ENCODE measurements at places on chromosomes 7 and 10.

GRCh38 chr7:55085511-55086412 is 66.9 kb downstream of the EGFR start:
- no peak for DNase-seq

DNA sequence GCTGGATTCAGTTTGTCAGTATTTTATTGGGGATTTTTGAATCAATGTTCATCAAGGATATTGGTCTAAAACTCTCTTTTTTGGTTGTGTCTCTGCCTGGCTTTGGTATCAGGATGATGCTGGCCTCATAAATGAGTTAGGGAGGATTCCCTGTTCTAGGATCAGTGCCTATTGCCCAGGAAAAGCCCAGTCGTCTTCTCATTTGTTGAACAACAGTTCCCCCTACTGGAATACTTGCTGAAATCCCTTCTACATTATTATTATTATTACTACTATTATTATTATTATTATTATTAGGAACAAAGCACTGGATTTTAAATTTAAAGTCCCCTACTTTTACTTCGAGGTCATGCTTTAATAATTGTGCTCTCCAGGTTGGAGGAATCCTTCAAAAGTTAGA is 528.9 kb downstream of the MAGI2 start:
- DNase-seq: peak; percentile 18

DNA sequence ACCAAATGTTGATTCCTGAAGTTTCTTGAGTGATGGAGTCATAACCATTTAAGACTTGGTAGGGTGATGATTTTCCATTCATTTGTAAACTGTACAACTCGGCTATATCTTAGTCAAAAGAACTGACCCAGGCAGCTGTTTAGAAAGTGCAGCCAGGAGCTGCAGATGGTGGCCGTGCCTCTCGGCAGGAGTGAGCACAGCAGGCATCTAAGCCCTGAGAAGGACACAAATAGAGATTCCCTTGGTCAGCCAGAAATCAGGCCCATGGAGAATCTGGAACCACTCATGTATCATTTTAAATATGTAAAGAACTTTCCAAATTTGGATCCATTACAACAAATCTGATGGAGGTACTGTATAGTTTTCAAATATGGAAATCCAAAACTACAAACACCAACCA is 177.0 kb upstream of the AKR1E2 start:
- DNase-seq: no peak

DNA sequence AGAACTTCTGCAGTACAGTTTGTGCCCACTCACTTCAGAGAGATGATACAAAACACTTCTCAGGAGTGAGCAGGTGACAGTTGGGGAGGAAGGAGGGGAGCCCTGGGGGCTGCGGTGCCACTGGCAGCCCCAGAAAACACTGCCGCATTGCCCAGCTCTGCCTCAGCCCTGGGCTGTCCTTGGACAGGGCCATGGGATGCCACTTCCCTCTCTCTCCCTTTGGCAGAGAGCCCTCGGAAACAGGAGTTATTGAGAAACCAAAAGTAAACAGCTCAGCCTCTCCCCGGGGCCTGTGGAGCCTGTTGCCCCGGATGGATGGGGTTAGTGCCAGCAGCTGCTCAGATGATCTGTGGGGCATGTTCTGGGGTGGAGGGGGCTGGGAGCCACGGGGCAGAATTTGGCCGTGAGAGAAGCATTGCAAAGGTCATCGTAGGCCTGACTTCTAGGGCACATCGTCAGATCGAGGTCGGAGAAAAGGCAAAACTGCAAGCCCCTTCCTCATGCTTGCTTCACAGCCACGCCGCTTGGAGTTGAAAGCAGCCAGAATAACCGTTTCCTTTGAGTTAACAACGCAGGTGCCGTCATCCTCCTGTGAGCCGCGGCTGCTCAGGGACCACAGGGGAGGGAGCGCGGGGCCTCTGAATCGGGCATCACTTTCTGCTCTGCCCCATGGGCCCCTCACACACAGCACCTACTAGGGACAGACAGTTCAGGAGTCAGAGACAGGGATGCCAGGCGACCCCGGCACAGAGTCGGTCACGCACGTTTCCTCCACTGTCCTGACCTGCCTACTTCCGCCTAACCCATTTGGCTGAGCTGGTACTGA is 256.4 kb downstream of the CAMK1D start:
- DNase-seq: peak; percentile 50

- no peak for DNase-seq
These were observed 18.4 kb upstream of the CALN1 start for GRCh38 chr7:72430531-72430930.

GRCh38 chr10:118343115-118343514 is 991 bp upstream of the FAM204A start:
- no peak for DNase-seq

DNA sequence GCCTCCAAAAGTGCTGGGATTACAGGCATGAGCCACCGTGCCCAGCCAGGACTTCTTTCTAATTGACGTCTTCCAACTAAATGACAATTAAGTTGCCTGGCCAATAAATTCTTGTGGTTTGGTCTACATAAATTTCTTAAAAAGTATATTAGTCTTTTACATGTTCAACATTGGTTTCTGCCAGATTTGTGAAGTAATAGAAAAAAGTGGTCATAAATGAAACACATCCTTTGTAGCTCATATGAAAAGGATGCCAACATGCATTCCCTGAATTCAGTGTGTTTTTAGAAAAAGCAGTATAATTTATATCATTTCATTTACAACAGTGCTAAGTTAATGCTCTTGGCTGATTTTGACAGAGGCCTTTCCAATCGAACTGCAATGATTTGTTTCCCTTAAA is 215.0 kb downstream of the TAX1BP1 start:
- DNase-seq: no peak

- no peak for DNase-seq
These were observed 197.1 kb upstream of the STK17A start for GRCh38 chr7:43385856-43386255.

DNA sequence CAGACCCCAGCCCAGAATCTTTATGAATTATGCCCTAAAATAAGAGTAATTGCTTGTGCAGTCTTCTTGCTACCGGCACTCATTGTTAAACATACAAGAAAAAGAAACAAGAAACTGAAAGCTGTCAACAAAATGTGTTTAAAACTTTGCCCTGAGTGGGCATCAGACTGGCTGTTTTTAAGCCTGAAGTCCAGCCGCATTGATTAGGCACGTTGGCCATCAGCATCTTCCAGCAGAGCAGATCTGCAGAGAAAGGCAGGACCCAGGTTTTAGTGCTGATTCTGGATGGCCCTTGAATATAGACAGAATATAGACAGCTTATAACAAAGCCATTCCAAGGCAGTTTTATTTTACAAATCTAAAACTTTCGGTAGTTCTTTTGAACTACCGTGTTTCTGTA is 102.8 kb downstream of the POLL start:
- DNase-seq: no peak

GRCh38 chr10:131003455-131003854 is 308.1 kb downstream of the TCERG1L start:
- no peak for DNase-seq
